Chondrocyte (in vitro differentiated cells): ENCODE measurements at places on chromosomes 7 and 10.
A peak's percentile ranks its signal among the peaks of the same experiment; 100 is the strongest.

DNA sequence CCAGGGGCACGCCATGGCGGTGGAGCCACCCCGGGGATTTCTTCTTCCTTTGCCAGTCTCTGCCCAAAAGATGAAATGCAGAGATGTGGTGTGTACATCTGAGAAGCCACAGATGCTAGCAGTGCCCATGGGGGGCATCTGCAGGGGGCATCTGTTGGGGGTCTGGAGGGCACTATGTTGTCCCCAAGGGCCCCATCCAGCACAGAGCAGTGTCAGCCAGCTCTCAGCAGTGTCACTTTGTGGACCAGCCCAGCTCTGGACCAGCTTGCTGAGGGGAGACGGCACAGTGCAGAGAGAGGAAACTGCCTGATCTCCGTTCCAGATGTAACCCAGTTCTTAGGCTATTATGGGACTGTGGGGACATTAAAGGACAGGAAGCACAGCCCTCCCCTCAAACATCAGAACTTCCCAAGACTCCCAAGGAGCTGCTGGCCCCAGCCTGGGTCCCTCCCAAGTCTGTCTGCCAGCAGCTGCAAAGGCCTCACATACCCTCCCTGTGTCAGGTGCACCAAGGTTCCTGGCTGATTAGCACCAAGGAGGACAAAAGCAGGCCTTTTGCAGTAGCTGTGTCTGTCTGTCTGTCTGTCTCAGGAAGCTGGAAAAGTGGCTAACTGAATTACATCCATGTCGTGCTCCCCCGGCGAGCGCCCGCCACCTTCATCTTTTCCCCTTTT is 536.5 kb downstream of the PTPRN2 start:
- no peaks in the 10 kb centered on the region for H3K27me3 ChIP-seq
- H3K4me1 ChIP-seq: no peaks in the 10 kb centered on the region
- H3K4me3 ChIP-seq: no peak overlapping the region
- DNase-seq: no peak
- no peak overlapping the region for H3K27ac ChIP-seq

DNA sequence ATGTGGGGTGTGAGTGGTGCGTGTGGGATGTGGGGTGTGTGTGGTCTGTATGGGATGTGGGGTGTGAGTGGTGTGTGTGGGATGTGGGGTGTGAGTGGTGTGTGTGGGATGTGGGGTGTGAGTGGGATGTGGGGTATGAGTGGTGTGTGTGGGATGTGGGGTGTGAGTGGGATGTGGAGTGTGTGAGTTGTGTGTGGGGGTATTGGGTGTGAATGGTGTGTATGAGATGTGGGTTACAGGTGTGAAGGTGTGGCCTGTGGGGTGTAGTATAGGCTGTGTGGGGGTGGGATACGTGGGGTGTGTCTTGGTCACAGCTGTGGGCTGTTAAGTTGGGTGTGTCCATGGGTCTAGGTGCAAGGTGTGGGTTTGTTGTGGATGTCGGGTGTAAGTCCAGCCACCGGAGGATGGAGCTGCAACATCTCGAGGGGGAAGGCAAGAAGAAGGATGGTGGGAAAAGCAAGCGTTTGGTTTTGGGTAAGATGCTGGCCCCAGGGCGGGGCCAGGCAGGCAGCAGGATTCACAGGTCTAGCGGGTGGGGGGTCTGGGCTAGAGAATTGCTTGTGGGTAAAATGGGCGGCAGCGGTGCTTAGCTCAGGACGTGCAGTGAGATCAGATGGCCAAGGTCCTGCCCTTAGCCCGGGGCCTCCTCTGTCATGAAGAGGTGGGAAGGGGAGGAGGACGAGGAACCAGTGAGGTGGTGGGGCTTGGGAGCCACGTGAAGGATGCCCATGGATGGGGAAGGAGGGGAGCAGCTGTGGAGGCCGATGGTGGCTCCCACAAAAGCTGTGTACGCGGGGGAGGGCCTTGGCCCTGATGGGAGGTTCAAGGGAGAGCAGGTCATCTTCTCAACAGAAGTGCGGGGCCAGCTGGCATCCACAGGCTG is 60.1 kb downstream of the CFAP46 start:
- no peak overlapping the region for H3K27ac ChIP-seq
- no peak overlapping the region for H3K4me3 ChIP-seq
- peak; percentile 77 for DNase-seq
- peaks cover 4% of the 10 kb centered on the region for H3K4me1 ChIP-seq
- H3K27me3 ChIP-seq: peaks cover 44% of the 10 kb centered on the region

- no peak overlapping the region for H3K4me3 ChIP-seq
- no peaks in the 10 kb centered on the region for H3K27me3 ChIP-seq
- H3K27ac ChIP-seq: no peak overlapping the region
These were observed 378.8 kb downstream of the DPP6 start for GRCh38 chr7:154431045-154431444.

GRCh38 chr7:158272091-158272490 is 315.5 kb downstream of the PTPRN2 start:
- DNase-seq: peak; percentile 56
- H3K27ac ChIP-seq: no peak overlapping the region
- H3K4me1 ChIP-seq: no peaks in the 10 kb centered on the region

DNA sequence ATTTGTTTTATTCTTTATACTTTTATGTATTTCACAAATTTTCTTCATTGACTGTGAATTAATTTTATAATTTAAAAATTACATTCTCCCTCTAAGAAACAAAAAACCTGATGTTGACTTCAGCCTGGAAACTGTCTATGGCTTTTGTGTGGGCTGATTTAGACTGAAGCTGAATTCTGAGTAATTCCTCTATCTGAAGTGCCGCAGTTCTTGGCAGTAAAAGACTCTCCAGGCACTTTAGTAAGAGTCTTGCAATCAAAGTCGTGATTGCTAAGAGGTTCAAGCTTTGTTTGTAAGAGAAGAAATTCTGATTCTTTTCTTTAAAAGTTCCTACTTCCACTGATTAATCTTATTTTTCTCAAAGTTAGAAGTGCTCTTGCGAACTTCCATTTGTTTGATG is 3.4 kb upstream of the CEP41 start:
- H3K36me3 ChIP-seq: peaks cover 3% of the 10 kb centered on the region
- no peak for DNase-seq
- no peaks in the 10 kb centered on the region for H3K27me3 ChIP-seq
